RKO (cell line): ENCODE measurements at places on chromosomes 1 and 21.

DNA sequence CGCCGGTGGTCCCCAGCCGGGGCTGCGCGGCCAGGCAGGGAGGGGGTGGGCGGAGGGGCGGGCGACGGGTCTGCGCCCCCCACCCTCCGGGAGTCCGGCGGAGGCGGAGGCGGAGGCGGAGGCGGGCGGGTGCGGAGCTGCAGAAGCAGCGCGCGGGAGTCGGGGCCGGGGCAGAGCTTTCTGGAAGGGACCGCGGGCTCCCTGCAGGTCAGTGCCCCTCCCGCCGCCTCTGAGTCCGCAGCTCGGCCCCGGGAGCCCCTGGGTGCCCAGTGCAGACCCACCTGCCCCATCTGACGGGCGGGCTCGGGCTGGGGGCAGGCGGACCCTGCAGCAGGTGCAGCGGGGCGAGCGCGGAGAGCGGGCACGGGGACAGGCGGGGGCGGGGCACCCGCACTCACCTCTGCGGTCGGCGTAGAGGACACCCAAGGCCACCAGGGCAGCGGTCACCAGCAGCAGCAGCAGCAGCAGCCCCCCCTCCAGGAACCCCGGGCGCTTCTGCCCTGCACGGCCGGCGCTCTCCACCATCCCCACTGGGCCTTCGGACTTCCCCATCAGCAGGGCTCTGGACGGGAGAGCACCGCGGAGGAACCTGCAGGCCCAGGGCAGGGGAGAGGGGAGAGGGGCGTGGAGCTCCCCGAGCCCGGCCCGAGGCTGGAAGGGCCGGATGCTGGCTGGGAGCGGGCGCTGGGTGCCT is 3.7 kb downstream of the MMEL1 start:
- DNase-seq: no peak

DNA sequence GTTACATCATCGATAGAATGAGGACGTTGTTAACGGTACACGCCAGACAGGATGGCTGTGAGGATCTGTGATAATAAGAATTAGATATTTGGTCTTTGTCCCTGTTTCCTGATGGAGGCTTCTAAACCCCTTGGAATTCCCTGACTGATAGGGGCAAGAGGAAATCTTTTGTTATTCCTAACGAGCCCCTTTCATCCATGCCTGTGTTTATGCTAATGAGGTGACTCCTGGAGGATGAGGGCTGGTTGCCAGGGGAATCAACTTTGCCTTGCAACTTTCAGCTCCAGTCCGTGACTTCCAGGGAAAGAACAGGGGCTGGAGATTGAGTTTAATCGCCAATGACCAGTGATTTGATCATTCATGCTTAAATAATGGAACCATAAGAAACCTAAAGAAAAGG is 39.3 kb upstream of the NLRP3 start:
- DNase-seq: no peak

DNA sequence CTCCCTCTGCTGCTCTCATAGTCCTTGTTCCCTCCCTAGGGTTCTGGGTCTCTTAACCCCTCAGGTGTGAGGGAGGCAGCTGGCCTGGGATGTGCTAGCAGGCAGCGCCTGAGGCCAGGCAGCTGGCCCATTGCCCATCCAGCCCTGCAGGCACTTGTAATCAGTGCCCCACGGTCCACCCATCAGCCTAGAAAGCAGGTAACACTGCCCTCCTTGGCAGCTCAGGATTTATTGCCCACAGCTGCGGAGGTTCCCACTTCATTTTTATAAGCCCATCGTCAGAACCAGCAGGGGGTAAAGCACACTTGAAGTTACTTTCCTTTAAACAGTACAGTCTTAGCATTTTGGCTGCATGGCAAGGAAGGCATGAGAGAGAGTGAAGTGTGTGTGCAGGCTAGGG is 70.6 kb downstream of the TMEM53 start:
- DNase-seq: no peak

- DNase-seq: no peak
These were observed 51.7 kb downstream of the SWT1 start for GRCh38 chr1:185208626-185209180.

GRCh38 chr1:24452922-24453485 is 37.4 kb downstream of the NIPAL3 start:
- DNase-seq: no peak

GRCh38 chr1:103191327-103191726 is 83.0 kb upstream of the COL11A1 start:
- no peak for DNase-seq

DNA sequence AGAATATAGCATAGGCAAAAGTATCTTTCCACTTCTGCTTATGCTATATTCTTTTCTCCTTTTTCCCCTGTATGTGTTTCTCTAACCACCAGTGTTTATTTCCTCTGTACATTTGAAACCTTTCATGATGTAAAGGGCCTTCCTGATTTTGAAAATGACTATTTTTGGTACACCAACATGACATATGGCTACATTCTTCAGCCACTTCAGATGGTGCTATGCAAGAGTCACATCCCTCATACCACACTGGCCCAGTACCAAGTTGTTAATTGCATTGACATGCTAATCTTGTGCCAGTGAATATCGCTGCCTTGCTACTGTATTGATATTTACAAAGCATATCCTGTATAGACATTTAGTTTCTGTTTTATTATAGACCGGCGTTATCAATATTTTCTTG is 408.7 kb downstream of the NCAM2 start:
- DNase-seq: no peak

GRCh38 chr21:19781881-19782652 is 1216.1 kb upstream of the NCAM2 start:
- DNase-seq: no peak

- peak; percentile 37 for DNase-seq
These were observed 13.8 kb upstream of the ATP1A1 start for GRCh38 chr1:116359060-116359830.

- DNase-seq: no peak
These were observed 7.4 kb downstream of the SEMA4A start for GRCh38 chr1:156160743-156161171.

DNA sequence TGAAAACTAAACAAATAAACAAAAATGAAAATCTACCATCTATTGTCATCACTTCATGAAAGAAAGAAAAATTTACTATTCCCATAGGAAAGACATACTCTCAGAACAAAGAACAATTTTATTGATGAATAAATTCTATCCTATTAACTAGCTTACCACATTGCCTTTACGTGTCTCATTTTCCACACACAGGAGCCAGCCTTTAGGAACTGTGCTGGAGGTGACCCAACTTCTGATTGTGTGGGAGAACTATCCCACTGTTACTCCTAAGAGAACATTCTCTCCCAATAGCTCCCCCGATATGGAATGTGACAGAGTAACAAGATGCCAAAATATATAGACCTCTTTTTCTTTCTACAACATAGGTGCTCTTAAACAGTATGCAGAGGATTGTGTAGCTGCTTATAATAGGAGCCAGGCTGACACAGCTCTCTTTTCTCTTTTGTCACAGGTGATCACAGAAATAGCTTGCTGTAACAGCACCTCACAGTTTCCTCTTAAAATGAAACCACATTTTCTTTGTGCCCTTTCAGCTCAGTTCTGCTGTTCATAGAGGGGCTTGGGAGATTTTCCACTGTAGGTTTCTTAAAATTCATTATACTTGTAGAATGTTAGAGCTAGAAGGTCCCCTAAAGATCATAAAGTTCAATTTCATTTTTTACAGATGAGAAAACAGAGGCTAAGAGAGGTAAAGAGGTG is 35.5 kb downstream of the C21orf91 start:
- no peak for DNase-seq

GRCh38 chr1:2311184-2312032 is 79.9 kb downstream of the MORN1 start:
- DNase-seq: peak; percentile 22

DNA sequence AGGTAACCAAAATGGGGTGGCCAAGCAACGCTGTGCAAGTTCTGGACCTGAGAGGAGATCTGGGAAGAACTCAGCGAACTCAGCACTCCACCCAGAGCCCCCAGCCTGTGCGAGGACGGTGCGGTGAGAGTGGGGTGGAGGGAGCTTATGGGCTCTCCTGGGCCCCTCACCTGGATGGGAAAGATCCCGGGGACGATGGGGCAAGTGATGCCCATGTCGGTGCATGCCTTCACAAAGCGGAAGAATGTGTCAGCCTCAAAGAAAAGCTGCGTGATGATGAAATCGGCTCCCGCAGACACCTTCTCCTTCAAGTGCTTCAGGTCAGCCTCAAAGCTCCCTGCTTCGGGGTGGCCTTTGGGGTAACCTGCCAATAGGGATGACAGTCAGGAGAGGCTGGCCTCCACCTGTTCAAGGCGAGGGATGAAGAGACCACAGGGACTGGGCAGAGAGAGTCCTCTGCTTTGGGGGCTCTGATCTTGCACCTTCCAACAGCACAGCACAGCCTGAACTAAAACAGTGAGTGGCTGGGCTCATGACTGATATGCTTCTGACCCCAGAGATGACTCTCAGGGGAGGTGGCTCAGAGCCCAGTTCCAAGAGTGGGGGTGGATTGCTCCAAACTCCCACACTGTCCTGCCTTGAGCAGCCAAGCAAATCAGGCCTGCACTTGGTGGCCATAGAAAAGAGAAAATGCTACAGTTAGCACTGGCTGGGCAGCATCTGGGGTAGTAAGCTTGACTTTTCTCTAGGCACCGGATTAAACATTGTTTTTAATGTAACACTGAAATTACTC is 9.5 kb downstream of the MTHFR start:
- DNase-seq: no peak

GRCh38 chr1:169163059-169163458 is 56.6 kb downstream of the ATP1B1 start:
- peak; percentile 73 for DNase-seq

DNA sequence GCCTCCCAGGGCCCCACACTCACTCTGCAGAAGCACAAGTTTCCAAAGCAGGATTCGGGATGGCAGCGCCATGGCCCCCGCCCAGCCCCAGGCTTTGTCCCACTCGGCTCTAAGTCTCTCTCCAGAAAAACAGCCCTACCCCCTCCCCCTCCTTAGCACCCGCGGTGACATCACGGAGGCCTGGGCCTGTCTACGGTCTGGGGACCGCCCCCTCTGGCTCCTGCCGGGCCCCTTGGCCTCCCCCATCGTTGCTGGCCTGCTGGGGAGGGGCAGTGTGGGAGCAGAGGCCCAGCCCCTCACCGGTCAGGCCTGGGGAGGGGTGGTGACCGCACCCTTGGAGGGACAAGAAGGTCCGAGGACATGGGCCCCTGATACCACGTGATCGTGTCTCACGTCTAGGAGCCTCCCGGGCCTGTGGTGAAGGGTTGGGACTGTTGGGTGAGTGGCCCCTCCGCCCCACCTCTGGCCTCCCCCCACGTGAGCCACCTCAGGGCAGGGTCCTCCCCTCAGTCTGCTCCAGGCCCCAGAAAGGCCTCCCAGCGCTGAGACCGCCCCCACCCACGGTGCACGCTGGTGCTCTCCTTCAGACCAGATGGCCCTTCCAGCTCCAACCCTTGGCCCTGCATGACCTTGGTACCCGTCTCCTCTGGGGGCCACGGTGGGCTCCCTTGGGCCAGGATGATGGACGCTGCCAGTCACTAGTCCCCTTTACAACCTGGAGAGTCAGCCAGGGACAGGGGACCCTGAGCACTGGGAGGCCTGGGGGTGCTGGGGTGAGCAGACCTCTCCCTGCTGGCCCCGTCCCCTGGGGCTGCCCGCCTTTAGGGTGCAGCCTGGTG is at the start of gene MXRA8:
Gene MXRA8, minus strand, starts transcription at position 123 of the 839 bp plus-strand sequence. Its CDS starts 51 bp downstream, at position 72.
- no peak for DNase-seq

DNA sequence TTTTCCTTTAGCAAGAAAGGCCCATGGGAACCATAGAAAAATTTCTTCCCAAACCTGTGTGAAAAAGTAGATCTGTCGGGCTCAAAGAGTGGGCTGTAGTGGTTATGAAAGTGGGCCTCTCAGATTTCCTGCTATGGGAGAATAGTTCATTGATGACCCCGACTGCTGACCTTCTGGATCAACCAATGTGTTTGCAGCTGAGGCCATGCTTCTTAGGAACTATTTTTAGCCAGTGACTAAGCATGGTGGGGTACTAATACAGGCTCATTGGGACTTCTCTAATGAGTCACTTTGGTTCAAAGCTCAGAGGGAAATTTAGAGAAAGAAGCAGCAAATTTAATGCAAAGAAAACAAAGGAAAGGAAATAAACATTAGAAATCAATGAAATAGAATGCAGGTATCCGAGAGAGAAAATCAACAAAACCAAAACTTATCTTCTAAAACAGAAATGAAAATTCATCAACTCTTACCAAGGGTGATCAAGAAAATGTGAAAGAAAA is 12.6 kb upstream of the PSMA5 start:
- DNase-seq: peak; percentile 86

DNA sequence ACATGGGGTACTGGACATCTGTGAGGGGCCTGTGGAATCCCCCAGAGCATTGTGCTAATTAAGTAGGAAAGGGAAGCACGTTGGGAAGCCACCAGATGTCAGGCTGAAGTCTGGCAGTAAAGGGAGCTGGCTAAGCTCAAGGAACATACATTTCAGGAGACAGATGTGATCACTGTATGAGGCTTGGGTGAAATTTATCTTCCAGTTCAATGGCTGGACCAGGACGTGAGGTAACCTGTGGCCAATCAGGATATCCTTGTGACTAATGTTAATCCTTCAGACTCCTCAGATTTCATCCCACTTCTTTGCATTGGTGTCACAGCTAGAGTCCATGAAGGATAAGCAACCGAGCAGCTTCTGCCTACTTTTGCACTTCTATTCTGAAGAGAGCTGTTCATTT is 110.2 kb upstream of the APP start:
- DNase-seq: no peak

DNA sequence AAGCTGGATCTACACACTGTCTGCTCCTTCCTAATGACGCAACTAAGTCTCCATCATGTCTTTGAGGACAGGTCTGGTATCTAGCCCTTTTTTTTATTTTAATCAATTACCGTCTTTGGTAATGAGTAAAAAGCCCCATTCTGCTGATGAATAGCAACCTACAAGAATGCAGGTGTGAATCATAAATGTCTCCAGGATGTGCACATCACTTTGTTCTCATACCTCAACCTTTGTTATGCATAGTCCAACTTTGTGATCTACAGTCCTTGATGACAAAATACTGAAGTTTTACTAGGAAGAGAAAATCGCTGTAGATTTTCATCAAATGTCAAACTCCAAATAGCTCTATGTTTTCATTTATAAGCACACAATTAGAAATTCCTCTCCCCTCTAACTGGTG is 39.3 kb downstream of the PLPPR5 start:
- DNase-seq: no peak

DNA sequence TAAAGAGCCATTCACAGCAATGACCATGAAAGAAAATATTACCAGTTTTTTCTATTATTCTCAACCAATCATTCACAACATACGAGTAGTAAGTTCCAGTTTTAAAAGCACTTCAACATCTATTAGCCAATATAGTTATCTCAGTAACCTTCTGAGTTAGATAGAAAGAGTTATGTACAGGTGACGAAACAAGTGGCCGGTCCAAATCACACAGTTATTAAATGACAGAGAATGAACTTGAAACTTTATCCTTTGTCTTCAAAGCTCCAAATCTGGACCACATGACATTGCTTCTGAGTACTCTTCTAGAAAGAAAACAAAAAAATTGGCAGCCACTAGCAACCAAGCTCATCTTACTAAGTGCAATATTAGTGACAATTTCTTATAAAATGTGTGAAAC is 393.8 kb downstream of the OMA1 start:
- DNase-seq: no peak
